ENCODE measurements at places on chromosomes 4 and X.

GRCh38 chrX:148298737-148299136, 201.7 kb upstream of the AFF2 start:
- no peak for DNase-seq

GRCh38 chrX:10932842-10933440, 178.2 kb upstream of the HCCS start:
- DNase-seq = no peak

- no peak for DNase-seq
These were observed 17.9 kb downstream of the CNOT6L start for GRCh38 chr4:77801260-77801608.

GRCh38 chr4:88613417-88613875, 21.2 kb downstream of the HERC3 start:
- peak; percentile 59 for DNase-seq

DNA sequence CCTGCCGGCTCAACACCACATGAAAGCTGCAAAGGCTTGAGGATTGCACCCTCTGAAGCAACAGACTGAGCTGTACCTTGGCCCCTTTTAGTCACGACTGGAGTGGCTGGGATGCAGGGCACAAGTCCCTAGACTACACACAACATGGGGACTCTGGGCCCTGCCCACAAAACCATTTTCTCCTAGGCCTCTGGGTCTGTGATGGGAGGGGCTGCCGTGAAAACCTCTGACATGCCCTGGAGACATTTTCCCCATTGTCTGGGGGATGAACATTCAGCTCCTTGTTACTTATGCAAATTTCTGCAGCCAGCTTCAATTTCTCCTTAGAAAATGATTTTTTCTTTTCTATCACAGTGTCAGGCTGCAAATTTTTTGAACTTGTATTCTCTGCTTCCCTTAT, 123.5 kb upstream of the SMARCAD1 start:
- DNase-seq = no peak

DNA sequence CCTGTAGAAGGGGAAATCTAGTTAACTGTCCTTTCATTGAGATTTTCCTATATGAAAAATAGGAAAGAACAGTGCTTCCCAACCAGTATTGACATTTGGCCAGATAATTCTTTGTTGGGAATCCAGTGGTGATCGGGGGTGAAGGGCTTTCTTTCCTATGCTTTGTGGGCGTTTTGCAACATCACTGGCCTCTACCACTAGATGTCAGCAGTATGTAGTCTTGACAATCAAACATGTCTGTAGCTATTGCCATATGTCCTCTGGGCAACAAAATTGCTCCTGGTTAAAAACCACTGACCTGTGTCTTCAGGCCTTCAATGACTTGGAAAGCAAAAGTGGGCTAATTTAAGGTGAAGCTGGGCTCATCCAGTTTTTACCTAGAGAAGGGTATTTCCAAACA, 658.5 kb downstream of the DACH2 start:
- no peak for DNase-seq

DNA sequence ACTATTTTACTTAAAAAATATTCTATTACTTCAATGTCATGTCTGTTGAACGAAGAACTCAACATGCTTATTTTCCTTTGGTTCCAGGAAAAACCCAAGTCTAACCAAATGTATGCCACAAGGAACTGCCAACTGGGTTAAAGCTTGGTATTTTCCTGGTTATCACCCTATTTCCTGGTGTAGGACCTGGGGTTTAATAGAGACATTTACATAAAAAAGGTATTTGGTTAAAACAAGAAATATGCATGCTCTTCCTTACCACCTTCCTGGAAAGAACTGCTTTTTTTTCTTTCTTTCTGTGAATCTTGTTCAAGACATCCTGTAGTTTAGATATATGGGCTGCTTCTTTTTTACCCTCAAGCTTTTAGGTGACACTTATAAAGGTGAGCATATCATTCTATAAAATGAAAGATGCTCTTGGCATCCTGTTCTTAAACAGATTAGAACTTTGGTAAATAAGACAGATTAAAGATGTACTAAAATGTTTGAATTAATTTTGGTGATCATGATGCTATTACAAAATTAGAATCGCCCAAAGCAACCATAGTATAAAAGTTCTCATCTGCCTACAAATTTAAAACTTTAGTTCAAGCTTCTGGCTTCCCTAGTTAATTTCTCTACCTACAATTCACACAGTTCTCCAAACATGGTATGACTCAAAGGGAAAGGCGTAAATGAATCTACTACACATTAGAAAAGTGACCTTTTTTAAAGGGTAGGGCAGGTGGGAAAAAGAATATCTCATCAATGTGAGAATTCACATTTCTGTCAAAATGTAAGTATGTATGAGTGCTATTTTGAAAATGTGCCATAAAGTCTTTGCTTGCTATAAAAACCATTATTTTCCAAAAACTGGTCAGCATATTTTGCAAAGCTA, 103.5 kb downstream of the CNOT6L start:
- no peak for DNase-seq

- peak; percentile 82 for DNase-seq
These were observed 16.2 kb upstream of the ART3 start for GRCh38 chr4:76058302-76058701.

DNA sequence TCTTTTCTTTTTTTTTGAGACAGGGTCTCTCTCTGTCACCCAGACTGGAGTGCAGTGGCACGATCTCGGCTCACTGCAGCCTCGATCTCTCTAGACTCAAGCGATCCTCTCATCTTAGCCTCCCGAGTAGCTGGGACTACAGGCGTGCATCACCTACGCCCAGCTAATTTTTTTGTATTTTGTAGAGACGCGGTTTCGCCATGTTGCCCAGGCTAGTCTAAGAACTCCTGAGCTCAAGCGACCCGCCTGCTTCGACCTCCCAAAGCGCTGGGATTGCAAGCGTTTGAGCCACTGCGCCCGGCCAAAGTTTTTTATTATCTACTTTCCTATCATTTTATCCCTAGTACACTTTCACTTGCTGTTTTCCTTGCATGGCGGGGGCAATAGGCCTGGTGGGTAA, 1.4 kb downstream of the UBA6 start:
- DNase-seq = no peak

- no peak for DNase-seq
These were observed 26.7 kb downstream of the SH3RF1 start for GRCh38 chr4:169243825-169244609.

DNA sequence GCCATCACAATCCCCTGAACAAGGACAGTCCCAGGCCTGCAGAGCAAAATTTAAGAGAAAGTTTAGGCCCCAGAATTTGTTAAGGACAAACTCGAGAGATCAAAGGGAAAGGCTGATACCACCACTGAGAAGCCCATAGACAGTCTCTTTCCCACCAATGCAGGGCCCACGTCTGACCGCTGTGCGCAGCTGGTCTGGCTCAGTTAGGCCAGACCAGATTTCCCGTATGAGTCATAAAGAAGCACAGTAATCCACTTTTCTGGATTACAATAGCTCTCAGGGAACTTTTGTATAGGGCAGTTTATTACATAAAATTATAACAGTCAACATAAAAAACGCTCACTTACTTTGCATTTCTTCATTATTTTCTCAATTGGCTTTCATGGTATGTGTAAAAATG, 259.5 kb downstream of the RCHY1 start:
- DNase-seq = no peak

DNA sequence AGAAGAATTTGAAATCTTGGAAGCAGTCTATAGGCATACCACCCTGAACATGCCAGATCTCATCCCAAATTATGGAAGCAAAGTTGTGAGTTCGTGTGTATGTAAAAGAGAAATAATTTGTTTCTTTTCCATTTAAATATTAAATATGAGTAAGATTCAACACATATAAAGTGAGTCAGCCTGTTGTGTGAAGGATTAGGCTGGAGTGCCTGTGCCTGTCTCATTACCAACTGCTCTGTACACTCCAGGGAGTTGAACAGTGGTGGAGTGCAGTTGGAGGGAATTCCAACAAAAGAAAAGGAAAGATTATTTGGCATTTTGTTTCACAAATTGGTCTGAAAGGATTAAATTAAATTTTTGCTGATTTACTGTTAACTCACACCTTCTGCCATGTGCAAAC, 435.6 kb downstream of the FAT4 start:
- no peak for DNase-seq

DNA sequence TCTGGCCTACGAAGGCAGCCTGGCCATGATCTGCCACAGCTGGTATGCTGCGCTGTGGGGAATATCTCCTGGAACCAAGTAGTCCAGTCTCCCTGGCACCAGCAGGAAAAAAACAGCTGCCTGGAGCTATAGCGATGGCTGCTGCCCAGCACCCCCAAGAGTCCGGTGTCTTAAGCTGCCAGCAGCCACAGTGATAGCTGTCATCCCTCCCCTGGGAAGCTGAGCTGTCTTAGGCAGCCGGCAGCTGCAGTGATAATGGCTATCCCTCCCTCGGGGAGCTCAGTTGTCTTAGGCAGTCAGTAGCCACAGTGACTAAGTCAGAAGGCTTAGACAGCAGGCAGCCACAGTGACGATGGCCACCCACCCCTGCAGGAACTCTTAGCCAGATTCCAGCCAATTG, 205.1 kb downstream of the STPG2 start:
- DNase-seq = no peak

DNA sequence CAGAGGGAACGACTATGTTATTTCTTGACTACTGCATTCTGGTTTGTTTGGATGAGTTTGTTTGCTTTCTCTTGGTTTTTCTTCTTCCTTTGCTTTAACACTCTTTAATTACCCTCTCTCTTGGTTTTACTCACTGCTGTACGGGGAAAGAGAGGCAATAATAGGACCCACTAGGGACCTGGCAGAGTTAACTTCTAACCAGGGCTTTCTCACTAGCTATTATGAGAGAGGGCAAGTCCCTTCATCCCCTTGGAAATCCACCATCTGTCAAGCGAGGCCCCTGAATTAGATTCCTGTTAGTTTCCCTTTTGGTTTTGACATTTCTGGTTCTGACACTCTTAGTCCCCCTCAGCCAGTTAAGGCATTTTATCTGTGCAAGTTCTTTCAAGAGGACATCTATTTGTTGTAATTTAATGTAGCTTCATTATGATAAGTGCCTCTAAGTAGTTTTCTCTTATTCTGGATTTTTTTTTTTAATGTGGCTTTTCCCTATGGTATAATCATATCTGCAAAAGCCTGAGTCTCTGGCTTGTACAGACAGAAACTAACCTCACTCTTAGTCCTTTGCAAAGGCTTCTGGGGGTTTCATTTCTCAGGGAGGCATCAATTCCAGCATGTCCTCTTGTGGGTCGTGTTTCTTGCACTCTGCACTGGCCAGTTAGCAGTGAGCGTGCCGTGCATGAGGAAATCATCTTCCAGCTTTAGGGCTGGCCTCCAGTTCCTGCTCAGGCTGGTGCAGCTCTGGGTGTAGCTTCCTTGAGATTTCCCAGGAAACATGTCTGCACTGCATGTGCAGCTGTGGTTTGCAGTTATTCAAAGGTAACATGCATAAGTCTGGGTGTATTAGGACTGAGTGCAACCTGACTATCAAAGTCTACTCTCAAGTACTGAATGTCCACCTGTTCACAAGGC, 221.3 kb downstream of the STIM2 start:
- no peak for DNase-seq

All from T-helper 2 cell (primary cell).